ENCODE measurements at places on chromosomes 1 and 21. TPM values are rescaled to one million over a fixed set of nuclear protein-coding genes. Genes with fewer than 3 reads are reported as not detected.
A peak's percentile ranks its signal among the peaks of the same experiment; 100 is the strongest.

- H3K27ac ChIP-seq, result peak overlapping the region; percentile 73
- no peak for DNase-seq
- peaks cover 45% of the 10 kb centered on the region for H3K4me1 ChIP-seq
Observed at GRCh38 chr1:54379555-54380289, 26.5 kb downstream of the SSBP3 start.

DNA sequence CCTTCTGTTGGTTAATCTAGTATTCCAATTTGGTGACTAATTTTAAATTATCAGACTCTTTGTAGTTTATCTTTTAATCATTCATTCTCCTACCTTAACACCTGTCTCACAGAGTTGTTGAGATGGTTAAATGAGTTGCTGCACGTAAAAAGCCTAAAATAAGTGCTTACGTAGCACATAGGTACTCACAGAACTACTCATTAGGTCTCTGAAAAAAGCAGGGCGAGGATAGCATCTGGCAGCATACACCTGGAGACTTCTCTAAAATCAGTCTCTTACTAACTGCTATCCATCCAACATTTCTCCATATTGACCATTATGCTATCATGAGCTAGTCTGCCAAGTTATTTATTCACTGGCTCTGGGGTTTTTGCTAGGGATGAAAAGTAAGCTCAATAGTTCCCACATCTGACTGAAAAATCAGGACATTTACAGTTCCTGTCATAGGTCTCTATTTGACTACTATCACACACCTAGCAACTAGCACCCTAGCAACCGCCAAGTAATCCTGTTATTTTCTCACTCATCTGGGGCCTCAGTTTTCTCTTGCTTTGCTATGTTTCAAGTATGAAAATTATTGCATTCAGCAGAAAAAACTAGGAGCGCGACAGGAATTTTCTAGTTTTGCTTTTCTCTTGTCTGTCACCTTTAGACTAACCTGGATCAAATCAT is 11.2 kb downstream of the CSDE1 start:
- H3K4me3 ChIP-seq, result no peak overlapping the region
- H3K27me3 ChIP-seq, result no peaks in the 10 kb centered on the region
- no peak for DNase-seq
- peaks cover 38% of the 10 kb centered on the region for H3K36me3 ChIP-seq
- no peaks in the 10 kb centered on the region for H3K4me1 ChIP-seq

DNA sequence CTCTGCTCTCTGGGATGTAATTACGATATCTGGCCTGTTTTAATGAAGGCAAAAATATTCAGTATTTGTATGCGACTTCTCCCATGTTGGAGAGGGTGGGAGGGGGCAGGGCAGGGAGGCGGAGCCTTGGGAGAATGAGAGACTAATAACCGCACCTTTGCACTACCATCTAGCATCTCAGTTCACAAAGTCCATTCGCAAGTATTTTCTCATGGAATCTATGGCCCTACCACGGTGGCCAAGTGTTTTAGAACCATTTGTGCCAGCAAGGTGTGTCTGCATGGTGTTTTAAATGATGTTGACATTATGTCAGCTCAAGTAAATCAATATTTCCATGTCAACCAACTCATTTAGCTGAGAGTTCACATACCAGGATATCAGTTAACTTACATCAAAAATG is 14.3 kb upstream of the BLACAT1 start:
- H3K27me3 ChIP-seq, result no peaks in the 10 kb centered on the region
- peaks cover 5% of the 10 kb centered on the region for H3K4me1 ChIP-seq
- no peak overlapping the region for H3K27ac ChIP-seq
- H3K4me3 ChIP-seq, result no peak overlapping the region
- no peaks in the 10 kb centered on the region for H3K36me3 ChIP-seq

- H3K27me3 ChIP-seq, result no peaks in the 10 kb centered on the region
- H3K27ac ChIP-seq, result no peak overlapping the region
Observed at GRCh38 chr1:88691540-88691939, 7.5 kb downstream of the PKN2 start.

- H3K4me3 ChIP-seq, result no peak overlapping the region
- no peak overlapping the region for H3K27ac ChIP-seq
- peaks cover 12% of the 10 kb centered on the region for H3K4me1 ChIP-seq
- H3K27me3 ChIP-seq, result no peaks in the 10 kb centered on the region
- no peak for DNase-seq
- no peaks in the 10 kb centered on the region for H3K36me3 ChIP-seq
Observed at GRCh38 chr1:11339346-11340232, 66.6 kb downstream of the UBIAD1 start.

DNA sequence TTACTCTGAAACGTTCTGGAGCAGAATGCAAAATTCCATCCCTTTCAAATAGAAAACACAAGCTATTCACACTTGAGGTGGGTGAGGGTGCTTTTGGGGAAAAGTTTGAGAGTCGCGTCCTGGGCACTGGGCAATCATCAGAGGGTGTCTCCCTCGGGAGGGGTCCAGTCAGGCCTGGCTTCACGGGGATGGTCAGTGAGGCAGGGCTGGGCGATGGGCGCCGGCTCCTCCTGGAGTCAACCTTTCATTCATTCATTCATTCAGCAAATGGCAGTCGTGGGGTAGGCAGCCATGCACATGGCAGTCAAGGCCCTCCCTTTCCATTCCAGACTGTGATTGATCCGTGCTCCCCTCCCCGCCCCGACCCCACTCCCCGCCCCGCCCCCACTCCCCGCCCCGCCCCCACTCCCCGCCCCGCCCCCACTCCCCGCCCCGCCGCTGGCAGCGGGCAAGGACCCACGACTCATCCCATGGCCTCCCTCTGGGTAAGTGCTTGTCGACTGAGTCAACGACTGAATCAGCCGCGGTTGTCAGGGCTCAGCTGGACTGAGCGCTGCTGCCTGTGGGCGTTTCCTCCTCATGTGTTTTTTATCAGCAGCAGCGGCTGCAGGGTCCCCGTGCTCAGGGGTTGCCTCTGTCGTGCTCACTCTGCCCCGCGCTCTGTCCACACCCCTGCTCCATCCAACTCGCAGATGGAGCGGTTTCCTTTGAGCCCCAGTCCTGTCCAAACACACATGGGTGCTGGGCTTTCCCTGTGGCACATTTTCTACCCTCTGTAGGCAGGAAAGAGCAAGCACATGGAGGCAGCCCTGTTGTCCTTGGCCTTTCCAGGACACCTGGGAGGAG is 12.5 kb upstream of the SPSB1 start:
- no peak for DNase-seq
- H3K4me1 ChIP-seq, result peaks cover 6% of the 10 kb centered on the region
- no peak overlapping the region for H3K27ac ChIP-seq

- no peaks in the 10 kb centered on the region for H3K27me3 ChIP-seq
- 0 out of 2 replicates have a peak, but pooled peaks cover 3% of the 10 kb centered on the region for H3K4me1 ChIP-seq
- H3K4me3 ChIP-seq, result no peak overlapping the region
Observed at GRCh38 chr1:115796897-115797296, 28.4 kb upstream of the CASQ2 start.

GRCh38 chr1:168498159-168498631 is 45.6 kb downstream of the XCL2 start:
- no peaks in the 10 kb centered on the region for H3K36me3 ChIP-seq
- H3K27me3 ChIP-seq, result no peaks in the 10 kb centered on the region
- no peak overlapping the region for H3K4me3 ChIP-seq
- no peaks in the 10 kb centered on the region for H3K4me1 ChIP-seq
- H3K27ac ChIP-seq, result no peak overlapping the region

- no peak overlapping the region for H3K27ac ChIP-seq
- H3K27me3 ChIP-seq, result no peaks in the 10 kb centered on the region
- H3K4me3 ChIP-seq, result no peak overlapping the region
- no peaks in the 10 kb centered on the region for H3K36me3 ChIP-seq
- DNase-seq, result no peak
Observed at GRCh38 chr1:25729790-25730644, 70.0 kb upstream of the SELENON start.

DNA sequence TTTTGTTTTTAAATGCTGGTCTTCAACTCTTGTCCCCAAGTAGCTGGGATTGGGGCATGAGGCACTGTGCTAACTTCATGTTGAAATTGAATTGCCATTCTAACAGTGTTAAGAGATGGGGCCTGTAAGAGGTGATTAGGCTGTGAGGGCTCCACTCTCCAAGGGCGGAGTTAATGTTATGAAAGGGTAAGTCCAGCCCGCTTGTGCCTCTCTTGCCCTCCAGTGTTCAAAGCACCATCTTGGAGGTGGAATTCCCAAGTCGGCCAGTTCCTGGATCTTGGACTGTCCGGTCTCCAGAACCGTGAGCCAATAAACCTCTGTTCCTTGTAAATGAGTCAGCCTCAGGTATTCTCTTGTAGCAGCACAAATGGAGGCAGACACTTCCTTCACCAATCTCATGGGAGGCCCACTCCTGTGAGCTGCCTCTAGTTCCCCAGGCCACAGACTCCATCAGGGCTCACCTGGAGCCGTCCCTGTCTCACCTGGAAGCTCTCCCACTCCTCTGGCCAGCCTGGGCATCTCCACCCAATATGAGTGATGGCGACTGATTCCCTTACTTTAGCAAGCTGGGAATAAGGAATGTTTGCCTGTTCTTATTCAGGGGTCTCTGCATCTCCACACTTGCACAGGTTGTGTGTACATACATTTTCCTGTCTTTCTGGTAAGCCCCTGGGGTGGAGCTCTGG is 15.5 kb downstream of the IBA57 start:
- H3K36me3 ChIP-seq, result no peaks in the 10 kb centered on the region
- H3K4me1 ChIP-seq, result no peaks in the 10 kb centered on the region
- H3K27ac ChIP-seq, result no peak overlapping the region
- no peaks in the 10 kb centered on the region for H3K27me3 ChIP-seq
- DNase-seq, result no peak

GRCh38 chr21:31289702-31290101 is 54.4 kb downstream of the TIAM1 start:
- DNase-seq, result no peak
- H3K36me3 ChIP-seq, result no peaks in the 10 kb centered on the region
- H3K4me1 ChIP-seq, result no peaks in the 10 kb centered on the region
- H3K27ac ChIP-seq, result no peak overlapping the region
- H3K27me3 ChIP-seq, result no peaks in the 10 kb centered on the region

GRCh38 chr1:186710696-186711095 is 30.5 kb upstream of the PTGS2 start:
- H3K27me3 ChIP-seq, result 0 out of 2 replicates have a peak, but pooled peaks cover 3% of the 10 kb centered on the region
- no peaks in the 10 kb centered on the region for H3K4me1 ChIP-seq
- no peak for DNase-seq
- no peak overlapping the region for H3K27ac ChIP-seq
- H3K36me3 ChIP-seq, result no peaks in the 10 kb centered on the region

- H3K27me3 ChIP-seq, result no peaks in the 10 kb centered on the region
- no peaks in the 10 kb centered on the region for H3K36me3 ChIP-seq
- H3K4me3 ChIP-seq, result no peak overlapping the region
- H3K27ac ChIP-seq, result no peak overlapping the region
Observed at GRCh38 chr1:62922006-62922405, 138.1 kb downstream of the ATG4C start.

GRCh38 chr1:167166690-167167075 is 54.0 kb upstream of the POU2F1 start:
- no peak overlapping the region for H3K4me3 ChIP-seq
- H3K36me3 ChIP-seq, result no peaks in the 10 kb centered on the region

- no peaks in the 10 kb centered on the region for H3K36me3 ChIP-seq
- H3K27me3 ChIP-seq, result no peaks in the 10 kb centered on the region
Observed at GRCh38 chr1:11373895-11374747, 101.1 kb downstream of the UBIAD1 start.

DNA sequence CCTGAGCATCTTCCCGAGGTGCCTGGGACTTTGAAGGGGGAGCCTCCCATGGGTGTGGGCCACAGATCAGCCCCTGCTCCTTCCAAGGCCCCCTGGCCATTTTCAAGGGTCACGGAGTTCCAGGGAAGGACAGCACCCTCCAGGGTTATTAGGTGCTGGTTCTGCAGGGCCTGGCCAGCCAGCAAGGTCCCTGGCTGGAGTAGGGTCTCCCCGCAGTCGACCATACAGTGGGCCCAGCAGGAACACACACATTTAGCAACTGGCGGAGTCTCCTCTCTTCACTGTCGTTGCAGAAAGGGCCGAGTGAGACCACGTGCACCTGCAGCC is 17.7 kb upstream of the SUMO3 start:
- DNase-seq, result no peak
- no peaks in the 10 kb centered on the region for H3K27me3 ChIP-seq
- H3K27ac ChIP-seq, result no peak overlapping the region
- no peak overlapping the region for H3K4me3 ChIP-seq
- H3K36me3 ChIP-seq, result no peaks in the 10 kb centered on the region

- no peak overlapping the region for H3K27ac ChIP-seq
- no peak overlapping the region for H3K4me3 ChIP-seq
- H3K4me1 ChIP-seq, result peaks cover 24% of the 10 kb centered on the region
- DNase-seq, result no peak
- no peaks in the 10 kb centered on the region for H3K36me3 ChIP-seq
Observed at GRCh38 chr1:201697174-201697573, 131.8 kb upstream of the IPO9 start.

GRCh38 chr1:227447531-227447990 is 115.8 kb upstream of the ZNF678 start:
- no peak overlapping the region for H3K4me3 ChIP-seq
- H3K27me3 ChIP-seq, result no peaks in the 10 kb centered on the region
- H3K4me1 ChIP-seq, result no peaks in the 10 kb centered on the region
- H3K36me3 ChIP-seq, result no peaks in the 10 kb centered on the region
- no peak overlapping the region for H3K27ac ChIP-seq
- DNase-seq, result peak; percentile 71

GRCh38 chr1:92211166-92211565 is 6.5 kb upstream of the C1orf146 start:
- H3K27me3 ChIP-seq, result no peaks in the 10 kb centered on the region
- no peaks in the 10 kb centered on the region for H3K36me3 ChIP-seq
- no peak for DNase-seq
- H3K4me3 ChIP-seq, result no peak overlapping the region
- H3K27ac ChIP-seq, result no peak overlapping the region
- no peaks in the 10 kb centered on the region for H3K4me1 ChIP-seq

DNA sequence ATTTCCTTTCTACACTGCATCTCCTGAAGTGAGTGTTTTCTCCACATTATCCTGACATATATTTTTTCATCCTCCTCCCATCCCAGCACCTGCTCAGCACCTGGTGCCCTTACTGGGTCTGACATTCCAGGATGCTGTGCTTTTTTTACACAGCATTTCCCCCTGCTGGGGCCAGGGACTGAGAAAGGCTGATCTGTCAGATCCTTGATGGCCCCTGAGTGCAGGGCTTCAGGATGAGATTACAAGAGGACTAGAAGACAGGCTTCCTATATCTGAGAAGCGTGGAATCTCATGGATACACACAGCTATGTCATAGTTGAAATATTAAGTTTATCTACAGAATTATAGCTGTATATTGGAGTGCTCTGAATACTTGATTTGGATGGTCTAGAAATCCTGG is 24.4 kb downstream of the RCAN1 start:
- no peak overlapping the region for H3K4me3 ChIP-seq
- DNase-seq, result no peak
- no peak overlapping the region for H3K27ac ChIP-seq
- no peaks in the 10 kb centered on the region for H3K4me1 ChIP-seq

The CFHR1 gene
- total RNA-seq, result not detected

The PTTG1IP gene
- 130 TPM for total RNA-seq

The LCE1D gene
- not detected for total RNA-seq

The PLPP3 gene
- total RNA-seq, result 30.6 TPM

The NR1I3 gene
- not detected for total RNA-seq

The CACNA1S gene
- total RNA-seq, result not detected

The PADI3 gene
- total RNA-seq, result 0.37 TPM

The OR2M2 gene
- not detected for total RNA-seq

The ZBTB48 gene
- 28.2 TPM for total RNA-seq

The NOTCH2 gene
- 60.9 TPM for total RNA-seq

The KCNA3 gene
- total RNA-seq, result 0.95 TPM

The RHD gene
- not detected for total RNA-seq

The SEMA4A gene
- 7.3 TPM for total RNA-seq

The NGF gene
- not detected for total RNA-seq

The KCNE2 gene
- 0.37 TPM for total RNA-seq

The MYBPH gene
- not detected for total RNA-seq

The MFN2 gene
- total RNA-seq, result 58.2 TPM

The PTPN22 gene
- total RNA-seq, result not detected

The PPFIA4 gene
- 7.0 TPM for total RNA-seq

The VSIG8 gene
- not detected for total RNA-seq

The SLC6A9 gene
- total RNA-seq, result 24.2 TPM

The BACE2 gene
- 9.9 TPM for total RNA-seq

The DPT gene
- total RNA-seq, result not detected

The SDE2 gene
- 16.5 TPM for total RNA-seq

The NUAK2 gene
- 12.9 TPM for total RNA-seq

The S100A1 gene
- total RNA-seq, result not detected
